Neural progenitor cell (in vitro differentiated cells): ENCODE measurements at places on chromosomes 3 and 15.

GRCh38 chr3:187044867-187045552 lies 94.3 kb downstream of the RPL39L start:
- H3K4me1 ChIP-seq, result no peaks in the 10 kb centered on the region
- H3K36me3 ChIP-seq, result no peaks in the 10 kb centered on the region
- no peak for DNase-seq
- no peak overlapping the region for H3K27ac ChIP-seq
- H3K4me3 ChIP-seq, result no peak overlapping the region

DNA sequence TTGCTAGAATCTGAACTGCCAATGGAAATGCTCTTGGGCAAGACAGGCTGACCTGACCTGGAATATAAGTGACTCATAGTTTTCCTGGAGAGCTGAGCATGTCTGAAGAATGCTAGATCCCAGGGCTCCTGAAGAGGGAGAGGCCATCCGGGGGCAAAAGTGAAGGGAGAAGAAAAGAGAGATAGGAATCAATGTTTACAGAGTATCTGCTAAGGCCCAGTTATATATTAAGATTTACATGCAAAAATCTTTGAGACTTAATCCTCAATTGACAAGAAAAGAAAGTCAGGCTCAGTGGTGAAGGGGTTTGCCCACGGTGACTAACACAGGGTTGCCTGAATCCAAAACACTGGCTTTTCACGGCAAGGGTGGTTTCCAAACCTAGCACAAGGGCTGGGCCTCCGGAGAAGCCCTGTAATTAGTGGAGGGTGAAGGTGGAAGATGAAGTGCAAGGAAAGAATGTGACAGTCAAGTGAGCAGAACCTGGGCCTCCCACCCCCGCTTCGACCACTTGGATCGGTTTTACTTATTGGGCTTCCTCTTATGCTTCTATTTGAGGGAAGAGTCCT lies 91.7 kb upstream of the FGF12 start:
- no peak overlapping the region for H3K27ac ChIP-seq
- H3K4me3 ChIP-seq, result no peak overlapping the region
- no peaks in the 10 kb centered on the region for H3K4me1 ChIP-seq
- DNase-seq, result no peak

- no peak overlapping the region for H3K4me3 ChIP-seq
- no peaks in the 10 kb centered on the region for H3K27me3 ChIP-seq
- DNase-seq, result no peak
- H3K36me3 ChIP-seq, result no peaks in the 10 kb centered on the region
- H3K27ac ChIP-seq, result no peak overlapping the region
Observed at GRCh38 chr15:39456159-39456558, 124.7 kb upstream of the THBS1 start.

DNA sequence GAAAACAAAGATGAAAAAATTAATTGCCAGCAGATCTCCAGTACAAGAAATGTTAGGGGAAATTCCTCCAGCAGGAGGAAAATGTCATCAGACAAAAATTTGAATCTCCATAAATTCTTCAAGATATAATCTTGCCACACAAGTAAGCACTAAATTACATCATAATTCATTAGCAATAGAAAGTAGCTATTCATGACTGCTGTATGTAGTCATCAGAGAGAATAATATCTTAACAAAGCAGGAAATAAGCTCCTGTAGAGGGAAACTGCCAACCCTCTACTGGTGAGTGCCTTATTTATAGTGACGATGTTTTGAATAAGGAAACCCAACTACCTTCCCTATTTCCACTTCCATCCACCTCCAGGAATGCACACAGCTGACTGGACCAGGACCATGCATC lies 15.8 kb upstream of the SLC27A2 start:
- no peak overlapping the region for H3K4me3 ChIP-seq
- no peaks in the 10 kb centered on the region for H3K27me3 ChIP-seq
- no peaks in the 10 kb centered on the region for H3K36me3 ChIP-seq

DNA sequence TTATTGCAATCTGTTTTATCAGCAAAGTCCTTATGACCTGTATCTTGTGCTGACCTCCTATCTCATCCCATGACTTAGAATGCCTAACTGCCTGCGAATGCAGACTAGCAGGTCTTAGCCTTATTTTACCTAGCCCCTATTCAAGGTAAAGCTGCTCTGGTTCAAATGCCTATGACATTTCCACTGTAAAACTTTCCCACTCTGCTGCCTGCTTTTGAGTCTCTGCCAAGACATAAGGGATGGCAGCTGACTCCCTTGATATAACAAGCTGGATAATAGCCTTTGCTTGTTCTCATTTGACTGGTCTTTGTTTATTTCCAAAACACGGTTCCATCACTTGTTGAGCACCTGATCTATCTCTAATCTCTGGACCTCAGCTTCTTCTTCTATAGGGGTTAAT lies 131.9 kb upstream of the STRIT1 start:
- no peaks in the 10 kb centered on the region for H3K36me3 ChIP-seq
- no peak overlapping the region for H3K4me3 ChIP-seq
- no peak for DNase-seq
- no peaks in the 10 kb centered on the region for H3K27me3 ChIP-seq

- H3K27me3 ChIP-seq, result no peaks in the 10 kb centered on the region
- no peaks in the 10 kb centered on the region for H3K36me3 ChIP-seq
- no peak overlapping the region for H3K4me3 ChIP-seq
Observed at GRCh38 chr15:50077176-50077575, 41.9 kb downstream of the ATP8B4 start.

DNA sequence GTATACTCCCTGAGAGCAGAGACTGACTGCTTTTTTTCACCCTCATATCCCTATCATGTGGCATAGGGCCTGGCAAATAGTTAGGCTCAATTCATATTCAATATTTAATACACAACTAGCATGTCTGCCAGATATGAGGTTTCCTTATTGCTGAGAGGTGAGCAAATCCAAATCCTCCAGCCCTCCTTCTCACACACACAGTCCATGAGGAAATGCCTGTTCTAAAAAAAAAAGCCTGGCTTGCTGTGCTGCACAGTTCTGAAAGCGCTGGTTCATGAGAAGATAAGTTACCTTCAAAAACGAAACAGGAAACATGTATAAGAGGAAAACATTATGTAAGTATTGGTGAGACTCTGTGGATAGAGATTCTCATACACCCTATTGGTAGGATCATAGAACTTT lies 15.5 kb upstream of the ACAP2 start:
- H3K27me3 ChIP-seq, result no peaks in the 10 kb centered on the region
- no peaks in the 10 kb centered on the region for H3K4me1 ChIP-seq
- DNase-seq, result no peak
- no peak overlapping the region for H3K27ac ChIP-seq
- no peak overlapping the region for H3K4me3 ChIP-seq
